CD4-positive, alpha-beta T cell treated with Interleukin-17A for 1 hour (primary cell): ENCODE measurements at places on chromosomes 6 and 20.

- DNase-seq = no peak
Observed at GRCh38 chr6:165998072-165998471, 169.6 kb downstream of the TBXT start.

- DNase-seq = no peak
Observed at GRCh38 chr6:166737261-166737660, 110.2 kb upstream of the RPS6KA2 start.

DNA sequence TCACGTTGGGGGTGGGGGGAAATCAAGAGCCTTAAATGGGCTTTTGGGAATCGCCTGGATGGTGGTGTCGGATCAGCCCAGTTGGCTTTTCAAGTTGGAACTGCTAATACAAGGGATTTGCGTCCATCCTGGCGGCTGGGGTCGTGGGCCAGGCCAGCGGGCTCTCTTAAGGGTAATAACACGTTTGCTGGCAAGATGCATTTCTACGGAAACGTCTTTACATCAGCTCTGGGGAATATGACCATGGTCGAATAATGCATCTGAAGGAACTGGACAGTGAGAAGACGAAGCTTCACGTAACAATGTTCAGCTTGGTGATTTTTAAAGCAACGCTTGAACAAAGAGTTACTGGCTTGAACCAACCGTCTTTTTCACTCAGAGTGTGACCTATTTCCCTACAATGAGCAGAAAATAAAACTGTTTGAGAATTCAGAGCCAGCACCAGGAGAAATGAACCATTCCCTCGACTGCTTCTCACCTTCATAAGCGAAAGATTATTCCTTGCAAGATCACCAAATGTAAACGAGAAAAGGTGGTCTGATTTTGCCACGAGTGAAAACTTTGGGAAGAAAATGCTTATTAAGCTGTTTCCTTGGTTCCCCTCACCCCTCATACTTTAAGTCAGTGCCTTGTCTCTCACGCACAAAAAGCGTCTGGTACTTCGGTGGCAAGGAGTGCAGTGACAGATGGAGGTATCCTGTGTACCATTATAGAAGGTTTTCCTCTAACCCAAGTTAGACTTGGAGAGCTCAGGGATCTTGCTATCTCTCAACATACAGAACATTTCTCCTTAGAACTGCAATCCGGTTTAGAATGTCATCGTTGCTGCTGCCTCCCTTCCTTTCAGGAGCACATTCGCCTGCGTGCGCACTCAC is 1.4 kb upstream of the MARCKS start:
- peak; percentile 20 for DNase-seq

- no peak for DNase-seq
Observed at GRCh38 chr6:157570752-157571151, 189.8 kb downstream of the ZDHHC14 start.

DNA sequence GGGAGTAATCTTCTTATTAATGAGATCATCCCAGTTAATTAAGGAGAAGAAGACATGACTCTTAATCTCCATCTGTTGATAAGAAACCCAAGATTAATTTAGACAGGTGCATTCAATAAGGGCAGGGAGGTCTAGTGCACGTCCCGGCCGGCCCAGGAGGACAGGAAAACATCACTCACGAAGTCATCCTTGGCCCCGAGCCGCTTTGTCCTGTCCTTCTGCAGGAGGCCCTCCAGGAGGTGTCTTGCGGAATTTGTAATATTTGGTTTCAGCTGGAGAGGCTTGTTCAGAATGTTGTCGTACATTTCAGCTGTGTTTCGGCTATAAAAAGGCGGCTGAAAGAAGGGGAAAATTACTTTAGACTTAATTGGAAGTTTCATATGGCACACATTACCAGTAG is 118.4 kb upstream of the SLC2A12 start:
- no peak for DNase-seq

GRCh38 chr6:12288211-12288618 is 1.9 kb upstream of the EDN1 start:
- DNase-seq = no peak

DNA sequence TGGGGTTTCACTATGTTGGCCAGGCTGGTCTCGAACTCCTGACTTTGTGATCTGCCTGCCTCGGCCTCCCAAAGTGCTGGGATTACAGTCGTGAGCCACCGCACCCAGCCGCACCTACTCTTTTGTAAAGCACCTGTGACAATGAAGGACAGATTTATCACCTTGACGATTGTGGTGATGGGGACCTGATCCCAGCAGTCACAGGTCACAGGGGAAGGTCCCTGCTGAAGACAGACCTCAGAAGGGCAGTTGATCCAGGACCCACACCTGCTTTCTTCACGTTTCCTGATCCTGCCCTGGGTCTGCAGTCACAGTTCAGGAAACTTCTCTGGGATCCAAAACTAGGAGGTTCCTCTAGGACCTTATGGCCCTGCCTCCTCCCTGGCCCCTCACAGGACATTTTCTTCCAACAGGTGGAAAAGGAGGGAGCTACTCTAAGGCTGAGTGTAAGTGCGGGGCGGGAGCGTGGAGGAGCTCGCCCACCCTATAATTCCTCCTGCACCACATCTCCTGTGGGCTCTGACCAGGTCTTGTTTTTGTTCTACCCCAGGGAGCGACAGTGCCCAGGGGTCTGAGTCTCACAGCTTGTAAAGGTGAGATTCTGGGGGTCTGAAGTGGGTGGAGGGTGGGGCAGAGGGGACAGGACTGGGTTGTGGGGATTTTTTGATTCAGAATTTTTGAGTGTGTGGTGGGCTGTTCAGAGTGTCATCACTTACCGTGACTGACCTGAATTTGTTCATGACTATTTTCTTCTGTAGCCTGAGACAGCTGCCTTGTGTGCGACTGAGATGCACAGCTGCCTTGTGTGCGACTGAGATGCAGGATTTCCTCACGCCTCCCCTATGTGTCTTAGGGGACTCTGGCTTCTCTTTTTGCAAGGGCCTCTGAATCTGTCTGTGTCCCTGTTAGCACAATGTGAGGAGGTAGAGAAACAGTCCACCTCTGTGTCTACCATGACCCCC is 3.0 kb downstream of the HLA-E start:
- peak; percentile 45 for DNase-seq

DNA sequence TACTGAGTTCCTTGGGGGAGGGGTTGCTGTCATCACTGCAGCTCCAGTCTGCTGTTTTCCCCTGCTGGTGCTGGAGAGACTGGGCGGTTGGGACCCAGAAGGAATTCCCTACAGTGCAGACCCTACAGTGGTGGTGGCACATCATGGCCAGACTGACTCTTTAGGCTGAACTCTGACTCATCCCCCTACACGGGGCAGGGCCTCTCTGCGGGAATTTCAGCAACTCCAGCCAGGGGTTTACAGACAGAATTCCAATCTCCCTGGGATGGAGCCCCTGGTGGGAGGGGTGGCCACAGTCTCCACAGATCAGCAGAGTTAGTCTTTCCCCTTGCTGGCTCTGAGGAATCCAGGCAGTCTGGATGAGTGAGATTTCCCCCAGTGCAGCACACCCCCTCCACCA is 46.9 kb upstream of the MAPK13 start:
- DNase-seq = no peak

DNA sequence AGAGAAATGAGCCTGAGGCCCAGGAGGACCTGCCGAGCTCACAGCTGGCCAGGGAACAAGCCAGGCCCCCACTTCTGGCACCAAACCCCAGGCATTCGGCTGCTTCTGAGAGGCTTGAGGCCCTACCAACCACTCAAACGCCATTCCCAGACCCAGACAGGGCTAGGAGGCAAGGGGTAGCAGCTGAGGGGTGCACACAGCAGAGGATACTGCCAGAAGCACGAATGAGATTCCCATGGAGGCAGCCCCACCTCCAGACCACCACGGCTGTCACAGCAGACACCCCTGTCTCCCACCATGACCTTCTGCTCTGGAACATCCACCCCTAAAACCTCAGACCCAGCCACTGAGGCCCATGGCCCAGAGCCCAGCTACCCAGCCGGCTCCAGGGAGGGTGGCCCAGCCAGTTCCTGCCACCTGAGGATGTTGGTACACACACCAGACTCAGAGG is 36.1 kb downstream of the NTSR1 start:
- DNase-seq = no peak

- no peak for DNase-seq
Observed at GRCh38 chr6:81897793-81898192, 145.3 kb upstream of the TENT5A start.

GRCh38 chr20:23995905-23996666 is 7.5 kb upstream of the GGTLC1 start:
- DNase-seq = peak; percentile 63

- peak; percentile 57 for DNase-seq
Observed at GRCh38 chr6:24357336-24358218, at the start of gene DCDC2. DCDC2 (minus strand) TSS chr6:24358059; CDS start chr6:24357750, 309 bp downstream.
